ENCODE measurements at places on chromosomes 7 and 10. TPM values are rescaled to one million over a fixed set of nuclear protein-coding genes. Genes with fewer than 3 reads are reported as not detected.

Gene BHLHA15
- total RNA-seq: 0.71 TPM

Gene LRRC4
- total RNA-seq: not detected

Gene LIPN
- total RNA-seq: not detected

Gene HOXA5
- 5.8 TPM for total RNA-seq

Gene VGF
- 19.2 TPM for total RNA-seq

Gene DPYSL4
- 18.9 TPM for total RNA-seq

Gene MALRD1
- total RNA-seq: not detected

Gene MBL2
- total RNA-seq: not detected

Data from A549 treated with Mapracorat at 1 μM for 4 hours (cell line).